ENCODE measurements at places on chromosomes 7 and 10.

- DNase-seq: no peak
Measured at GRCh38 chr7:87354749-87355148, 9.3 kb downstream of the CROT start.

- DNase-seq: no peak
Measured at GRCh38 chr7:155256761-155257481, 40.8 kb upstream of the INSIG1 start.

GRCh38 chr7:45679516-45679915 is 105.3 kb downstream of the ADCY1 start:
- no peak for DNase-seq

DNA sequence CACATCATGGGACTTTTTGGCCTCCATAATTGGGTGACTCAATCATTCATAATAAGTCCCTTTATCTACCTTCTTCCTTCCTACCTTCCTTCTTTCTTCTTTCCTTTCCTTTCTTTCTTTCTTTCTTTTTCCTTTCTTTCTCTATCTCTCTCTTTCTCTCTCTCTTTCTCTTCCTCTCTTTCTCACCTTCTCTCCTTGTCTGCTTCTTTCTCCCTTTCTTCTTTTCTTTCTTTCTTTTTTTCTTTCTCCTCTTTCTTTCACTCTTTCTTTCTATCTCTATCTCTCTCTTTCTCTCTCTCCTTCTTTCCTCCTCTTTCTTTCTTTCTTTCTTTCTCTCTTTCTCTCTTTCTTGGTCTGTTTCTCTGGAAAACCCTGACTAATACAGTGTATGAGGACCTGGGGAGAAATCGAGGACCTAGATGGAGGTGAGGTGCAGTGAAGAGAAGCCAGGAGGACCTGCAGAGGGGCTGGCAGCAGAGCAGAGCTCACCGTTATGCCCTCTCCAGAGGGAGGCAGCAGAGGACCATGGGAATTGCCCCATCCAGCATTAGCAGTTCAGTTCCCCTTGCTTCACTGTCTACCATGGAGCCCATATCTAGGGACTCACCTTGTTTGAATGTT is 52.7 kb upstream of the BTRC start:
- peak; percentile 57 for DNase-seq

- DNase-seq: no peak
Measured at GRCh38 chr10:103543617-103544525, 50.4 kb downstream of the NEURL1 start.

DNA sequence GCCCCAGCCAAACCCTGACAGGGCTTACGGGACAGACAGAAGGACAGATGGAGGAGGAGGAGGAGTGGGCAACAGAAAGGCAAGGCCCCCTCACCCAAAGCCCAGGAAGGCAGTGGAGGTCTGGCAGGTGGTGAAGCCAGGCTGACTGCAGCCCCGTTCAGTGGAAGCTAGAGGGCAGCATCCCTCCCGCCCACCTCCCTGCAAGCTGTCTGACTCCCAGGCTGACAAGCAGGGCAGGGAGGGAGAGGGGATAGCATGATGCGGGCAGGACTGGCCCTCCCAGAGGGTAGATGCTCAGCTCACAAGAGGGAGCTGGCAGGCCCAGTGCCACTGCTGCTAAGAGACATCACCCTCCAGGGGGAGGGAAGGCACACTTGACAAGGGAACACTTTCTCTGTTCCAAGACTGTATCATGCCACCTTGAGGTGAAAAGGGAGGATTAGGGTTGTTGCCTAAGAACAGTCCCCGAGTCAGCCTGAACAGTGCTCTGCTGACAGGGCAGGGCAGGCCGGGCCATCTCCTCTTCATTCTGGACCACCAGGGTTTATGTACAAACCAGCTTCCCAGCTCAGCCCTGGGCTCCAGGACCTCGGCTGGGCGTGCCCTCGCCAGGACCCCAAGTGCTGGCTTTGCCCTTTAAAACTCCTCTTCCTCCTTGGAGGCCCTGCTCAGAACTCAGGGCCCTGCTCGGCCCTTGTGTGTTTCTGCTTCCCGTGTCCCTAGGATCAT is 61.8 kb downstream of the RASGEF1A start:
- peak; percentile 58 for DNase-seq

GRCh38 chr10:97483506-97483905 is 14.7 kb downstream of the MMS19 start:
- DNase-seq: no peak

GRCh38 chr7:127501817-127502216 is 83.6 kb downstream of the GCC1 start:
- no peak for DNase-seq

DNA sequence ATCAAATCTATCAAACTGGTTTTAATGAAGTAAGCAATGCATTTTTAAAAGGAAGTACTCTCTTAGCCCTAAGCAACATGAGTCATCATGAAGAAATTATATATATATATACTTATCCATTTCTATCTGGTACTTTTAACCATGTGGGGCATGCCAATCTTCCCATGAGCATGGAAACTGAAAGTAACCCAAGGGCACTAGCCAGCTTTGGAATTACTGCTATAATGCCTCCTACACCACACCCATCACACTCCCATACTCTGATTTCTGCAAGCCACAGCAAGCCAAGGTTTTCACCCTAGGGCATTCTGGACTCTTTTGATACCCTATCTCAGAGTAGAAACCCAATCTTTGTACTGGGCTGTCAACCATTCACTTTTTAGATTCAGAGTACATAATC is 204.6 kb downstream of the IMMP2L start:
- DNase-seq: no peak

DNA sequence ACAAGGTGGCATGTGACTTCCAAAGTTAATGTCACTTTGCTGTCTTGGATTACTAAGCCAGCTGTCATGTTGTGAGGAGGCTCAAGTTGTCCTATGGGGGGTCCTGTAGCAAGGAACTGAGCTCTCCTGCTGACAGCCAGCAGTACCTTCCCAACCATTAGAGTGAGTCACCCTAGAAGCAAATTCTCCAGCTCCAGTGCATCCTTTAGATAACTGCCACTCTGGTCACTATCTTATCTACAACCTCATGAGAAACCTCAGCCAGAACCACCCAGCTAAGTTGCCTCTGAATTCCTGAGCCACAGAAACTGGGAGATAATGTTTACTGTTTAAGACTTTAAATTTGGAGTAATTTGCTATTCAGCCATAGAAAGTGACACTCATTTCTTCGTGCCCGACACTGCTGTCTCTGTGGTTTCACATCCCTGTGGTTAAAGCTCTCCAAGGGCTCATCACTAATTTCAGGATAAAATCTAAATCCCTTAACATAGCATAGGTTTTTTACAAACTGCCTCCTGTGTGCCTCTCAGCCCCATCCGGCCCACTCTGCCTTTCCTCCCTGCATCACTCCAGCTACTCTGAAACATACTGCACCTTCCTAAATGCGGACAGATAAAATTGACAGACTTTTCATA is 83.5 kb downstream of the PRR15 start:
- DNase-seq: no peak

- no peak for DNase-seq
Measured at GRCh38 chr7:104240401-104240800, 32.6 kb upstream of the ORC5 start.

- DNase-seq: no peak
Measured at GRCh38 chr7:149281508-149282330, 19.7 kb downstream of the ZNF783 start.

- no peak for DNase-seq
Measured at GRCh38 chr7:767580-767940, 40.5 kb upstream of the PRKAR1B start.

- no peak for DNase-seq
Measured at GRCh38 chr10:100729862-100730724, 15.3 kb upstream of the PAX2 start.

DNA sequence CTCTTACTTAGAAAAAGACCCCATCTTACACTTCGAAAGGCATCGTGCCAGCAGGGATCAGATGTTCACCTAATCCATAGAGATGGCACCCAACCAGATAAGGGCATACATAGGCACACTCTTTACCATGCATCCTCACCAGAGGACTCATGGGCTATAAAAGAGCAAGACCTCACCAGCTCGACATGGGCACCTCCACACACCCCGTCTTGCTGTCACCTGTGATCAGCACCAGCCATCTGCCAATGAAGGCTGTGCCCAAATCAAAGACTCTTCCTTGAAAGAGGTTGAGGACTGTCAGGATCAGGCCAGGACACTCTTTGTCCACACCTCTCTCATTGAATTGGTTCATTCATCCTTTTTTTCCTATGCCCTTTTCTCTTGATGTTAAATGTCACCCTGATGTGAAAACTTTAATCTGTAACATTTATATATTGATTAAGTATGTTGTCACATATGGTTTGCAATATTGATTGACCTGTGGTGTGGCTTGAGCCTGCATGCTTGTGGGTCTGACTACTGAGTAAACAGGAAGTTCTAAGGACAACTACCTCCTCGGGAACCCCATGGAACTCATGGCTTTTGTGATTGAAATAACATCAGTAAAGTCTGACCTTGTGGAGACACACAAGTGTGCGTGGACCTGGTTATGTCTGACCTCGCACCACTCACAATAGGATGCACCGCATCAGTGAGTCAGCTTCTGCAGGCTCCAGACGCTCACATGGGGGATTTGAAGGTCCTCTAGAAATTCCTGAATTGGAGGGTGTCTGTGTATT is 75.5 kb downstream of the HTR5A start:
- no peak for DNase-seq

DNA sequence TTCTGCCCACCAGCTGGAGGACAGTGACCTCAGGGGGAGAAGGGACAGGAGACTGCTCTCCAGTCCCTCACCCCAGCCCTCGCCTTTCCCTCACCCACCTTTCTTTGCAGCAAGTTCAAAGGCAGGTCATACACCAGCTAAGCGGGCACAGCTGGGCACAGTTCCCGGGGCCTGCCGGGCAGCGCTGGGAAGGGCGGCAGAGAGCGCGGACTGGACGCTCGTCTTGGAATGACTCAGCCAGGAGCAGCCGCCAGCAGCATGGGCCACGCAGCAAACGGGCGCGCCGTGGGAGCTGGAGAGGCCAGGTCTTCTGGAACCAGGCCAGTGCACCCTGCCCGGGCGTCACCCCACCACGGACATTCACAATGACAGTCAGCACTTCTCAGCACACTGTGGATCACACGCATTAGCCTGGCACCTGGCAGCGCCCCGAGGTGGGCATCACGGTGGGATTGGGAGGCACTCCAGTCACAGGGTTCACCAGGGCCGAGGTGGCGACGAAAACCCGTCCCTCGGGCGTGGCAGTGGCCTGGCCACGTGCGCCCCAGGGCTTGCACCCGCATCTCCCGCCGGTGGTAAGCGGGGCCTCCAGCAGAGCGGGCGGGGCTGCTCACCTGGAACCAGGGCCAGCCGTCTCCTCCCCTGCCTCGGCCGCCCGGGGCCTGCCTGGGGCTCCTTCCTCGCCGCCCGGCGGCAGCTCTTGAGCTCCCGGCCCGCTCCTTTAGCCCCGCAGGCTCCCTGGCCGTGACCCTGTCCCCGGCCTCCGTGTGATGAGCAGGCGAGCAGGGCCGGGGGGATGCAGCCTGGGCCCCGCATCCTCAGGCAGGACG is 29.0 kb upstream of the WDFY4 start:
- no peak for DNase-seq

- DNase-seq: no peak
Measured at GRCh38 chr7:157475601-157476000, 138.8 kb downstream of the DNAJB6 start.

DNA sequence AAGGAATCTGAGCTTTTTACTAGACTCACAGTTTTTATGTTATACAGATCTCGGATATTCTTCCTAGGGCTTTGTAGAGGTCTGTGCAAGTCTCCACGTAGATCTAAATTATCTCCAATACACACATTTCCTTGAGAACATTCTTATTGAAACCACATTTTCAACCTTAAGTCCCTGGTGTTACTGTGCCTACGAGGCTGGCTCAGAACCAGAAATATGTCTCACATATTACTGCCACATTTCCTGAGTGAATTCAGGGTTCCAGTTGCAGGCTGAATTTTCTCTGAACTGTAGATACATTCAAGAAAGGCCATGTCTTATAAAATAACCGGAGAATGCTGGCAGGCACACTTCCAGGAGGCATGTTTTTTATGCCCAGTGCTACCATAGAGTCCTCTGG is 46.5 kb downstream of the INHBA start:
- no peak for DNase-seq

DNA sequence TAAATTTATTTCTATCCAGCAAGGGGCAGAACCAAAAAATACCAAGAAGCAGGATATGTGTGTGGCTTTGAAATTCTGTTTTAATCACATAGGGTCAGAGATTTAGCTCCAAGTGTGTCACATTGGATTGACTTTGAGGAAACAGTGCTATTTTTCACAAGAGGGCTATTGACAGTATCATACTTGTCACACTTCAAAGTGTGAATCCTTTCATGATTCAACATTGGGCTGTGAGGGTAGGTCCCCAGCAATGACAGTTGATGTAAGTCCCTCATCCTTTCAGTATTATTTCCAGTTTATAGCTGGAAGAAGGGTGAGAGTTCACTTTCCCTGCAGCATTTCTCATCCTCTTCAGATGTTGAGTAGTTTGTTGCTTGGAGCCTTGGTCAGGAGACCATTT is 7.4 kb downstream of the CCNY start:
- DNase-seq: no peak

DNA sequence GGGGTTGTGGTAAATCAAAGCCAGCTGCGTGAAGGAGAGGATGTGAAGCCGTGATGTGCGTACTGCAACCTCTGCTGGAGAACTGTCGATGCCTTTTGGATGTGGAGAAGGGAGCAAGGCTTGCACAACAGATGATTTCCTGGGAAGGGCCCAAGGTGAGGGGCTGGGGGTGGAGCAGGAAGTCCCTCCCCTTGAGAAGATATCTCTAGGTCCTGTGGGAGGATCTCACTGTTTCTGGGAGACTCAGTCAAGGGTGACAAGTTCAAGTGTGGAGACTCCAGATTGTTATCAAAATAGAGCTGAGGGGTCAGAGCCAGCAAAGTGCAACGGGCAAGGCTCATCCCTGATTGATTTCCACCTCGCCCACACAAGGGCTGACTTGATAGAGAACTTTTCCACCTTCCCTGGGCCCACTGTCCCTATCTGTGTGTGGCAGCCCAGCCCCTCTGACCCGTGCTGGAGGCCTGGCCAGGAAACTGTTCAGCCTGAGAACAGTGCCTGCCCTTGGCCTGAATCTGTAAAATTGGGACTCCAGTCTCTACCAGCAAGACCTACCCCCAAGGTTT is 55.0 kb downstream of the COL13A1 start:
- no peak for DNase-seq

GRCh38 chr7:25624833-25625232 is 396.5 kb upstream of the NPVF start:
- DNase-seq: no peak

Data from stimulated activated naive CD8-positive, alpha-beta T cell treated with anti-CD3 and anti-CD28 coated beads, Interleukin-15, amount 100 ng/mL, for 72 hours (primary cell).